ENCODE measurements at places on chromosomes 2 and 18.

DNA sequence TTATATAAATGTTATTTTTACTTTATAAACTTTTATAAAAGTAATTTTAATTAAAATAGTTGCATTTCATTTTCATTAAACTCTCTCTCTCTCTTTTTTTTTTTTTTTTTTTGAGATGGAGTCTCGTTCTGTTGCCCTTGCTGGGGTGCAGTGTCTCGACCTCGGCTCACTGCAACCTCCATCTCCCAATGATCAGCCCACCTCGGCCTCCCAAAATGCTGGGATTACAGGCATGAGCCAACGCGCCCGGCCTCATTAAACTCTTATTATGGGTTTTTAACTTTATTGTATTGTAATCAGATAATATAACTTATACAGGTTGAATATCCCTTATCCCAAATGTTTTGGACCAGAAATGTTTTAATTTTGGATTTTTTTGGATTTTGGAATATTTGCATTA, 10.9 kb upstream of the NPPC start:
- DNase-seq = no peak

- DNase-seq = no peak
Measured at GRCh38 chr18:74508821-74509225, 12.7 kb downstream of the CNDP2 start.

GRCh38 chr2:15122915-15123314, 438.2 kb downstream of the NBAS start:
- no peak for DNase-seq

DNA sequence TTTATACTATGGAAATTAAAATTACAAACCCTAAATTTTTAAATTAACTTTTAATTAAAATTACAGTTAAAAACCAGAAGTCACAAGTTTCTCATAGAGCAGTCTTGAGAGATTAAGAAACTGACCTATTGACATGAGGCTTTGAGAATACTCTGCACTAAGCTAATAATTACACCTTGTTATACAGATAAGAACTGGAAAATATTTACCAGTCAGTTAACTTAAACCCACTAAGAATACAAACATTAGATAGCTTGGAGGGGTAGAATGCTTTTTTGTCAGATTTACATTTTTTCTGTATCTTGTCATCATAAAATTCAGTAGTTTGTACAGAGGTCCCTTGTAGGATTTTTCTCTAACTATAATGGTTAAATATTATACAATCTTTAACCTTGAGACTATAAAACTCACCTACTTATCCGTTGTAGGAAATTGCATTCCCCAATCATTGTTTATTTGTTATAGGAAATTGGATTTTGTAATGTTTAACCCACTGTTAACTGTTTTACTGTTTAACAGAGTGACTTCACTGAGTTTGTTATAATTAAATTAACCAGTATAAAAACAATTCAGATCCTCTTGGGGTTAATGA, 219.7 kb upstream of the PKDCC start:
- DNase-seq = no peak

DNA sequence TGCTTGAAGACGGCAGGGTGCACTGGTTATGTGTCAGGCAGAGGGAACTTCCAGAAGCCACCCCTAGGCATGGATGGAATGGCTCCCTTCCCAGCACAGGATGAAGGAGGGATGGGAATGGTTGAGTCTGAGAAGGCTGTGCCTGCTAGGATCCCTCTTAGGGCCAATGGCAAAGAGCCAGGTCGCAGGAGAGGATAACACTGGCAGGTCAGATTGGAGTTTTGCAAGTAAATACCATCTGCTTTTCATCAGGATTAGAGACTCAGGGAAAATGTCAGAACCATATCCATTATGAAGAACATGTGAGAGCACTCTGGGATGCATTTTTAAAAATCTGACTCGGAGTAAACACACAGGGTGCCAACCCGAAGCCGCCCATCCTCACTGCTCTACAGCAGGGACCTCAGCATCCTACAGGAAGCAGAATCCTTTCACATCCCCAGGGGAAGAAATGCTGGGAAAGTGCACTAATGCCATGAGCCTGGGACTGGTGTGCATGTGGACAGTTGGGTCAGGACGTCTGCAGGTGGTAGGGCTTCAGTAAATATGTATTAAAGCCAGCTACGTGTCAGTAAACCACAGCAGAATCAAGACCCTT, 139.9 kb downstream of the MYT1L start:
- DNase-seq = no peak

Data from psoas muscle (tissue), 8 donors.